ENCODE measurements at places on chromosomes 4 and X.

DNA sequence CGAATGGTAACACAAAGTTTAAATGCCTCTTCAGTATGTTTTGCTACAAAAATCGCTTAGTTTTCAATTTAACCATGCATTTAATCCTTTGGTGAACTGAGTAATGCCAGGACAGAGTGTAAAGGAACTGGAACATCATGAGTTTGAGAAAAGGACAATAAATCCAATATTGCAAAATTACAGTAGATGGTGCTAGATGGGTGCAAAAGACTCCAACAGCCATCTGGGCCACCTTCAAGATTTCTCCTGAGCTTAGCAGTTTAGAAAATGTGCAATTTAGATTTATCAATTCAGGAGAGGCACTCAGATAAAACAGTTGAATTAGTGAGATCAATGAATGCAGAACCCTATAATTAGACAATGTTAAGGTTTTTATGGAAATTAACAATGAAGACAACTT lies 33.2 kb upstream of the MID1IP1 start:
- no peak for DNase-seq

- DNase-seq = no peak
Measured at GRCh38 chrX:12896935-12897334, 9.5 kb upstream of the TLR8 start.

DNA sequence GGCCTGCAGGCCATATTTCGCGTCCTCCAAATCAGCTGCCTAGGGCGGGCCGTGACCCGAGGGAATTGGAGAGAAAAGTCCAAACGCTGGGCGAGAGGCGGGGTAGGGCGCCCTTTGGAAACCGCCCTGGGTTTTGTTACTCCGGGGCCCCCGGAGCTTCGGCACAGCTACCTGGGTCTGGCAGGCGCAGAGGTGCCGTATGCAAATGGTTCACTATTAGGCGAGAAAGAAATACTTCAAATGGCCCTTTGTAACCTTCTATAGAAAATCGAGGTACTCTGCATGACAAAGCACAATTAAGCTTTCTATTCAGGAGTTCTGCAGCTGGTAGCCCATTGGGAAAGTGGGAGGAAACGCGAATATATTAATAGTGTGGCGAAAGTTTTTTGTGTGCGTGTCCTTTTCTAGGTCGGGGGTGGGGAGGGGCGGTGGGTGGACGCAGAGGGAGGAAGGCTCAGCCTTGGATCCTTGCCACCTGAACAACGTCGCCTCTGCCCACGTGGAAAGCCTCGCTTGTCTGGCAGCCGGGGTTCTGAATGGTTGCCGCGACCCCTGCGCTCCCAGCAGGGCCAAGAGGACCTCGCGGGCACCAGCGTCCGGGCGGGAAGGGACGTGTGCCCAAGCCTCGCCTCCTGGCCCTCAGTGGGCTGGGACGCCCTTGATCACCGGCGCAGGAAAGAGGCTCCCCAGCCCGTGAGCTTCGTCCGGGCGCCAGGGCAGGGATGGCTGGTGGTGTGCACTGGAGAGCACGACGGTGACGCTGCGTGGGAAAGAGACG lies 9.5 kb downstream of the GSX2 start:
- DNase-seq = peak; percentile 4

- no peak for DNase-seq
Measured at GRCh38 chr4:4416981-4417380, 30.1 kb downstream of the NSG1 start.

- DNase-seq = no peak
Measured at GRCh38 chr4:39568805-39569204, 41.6 kb upstream of the UGDH start.

DNA sequence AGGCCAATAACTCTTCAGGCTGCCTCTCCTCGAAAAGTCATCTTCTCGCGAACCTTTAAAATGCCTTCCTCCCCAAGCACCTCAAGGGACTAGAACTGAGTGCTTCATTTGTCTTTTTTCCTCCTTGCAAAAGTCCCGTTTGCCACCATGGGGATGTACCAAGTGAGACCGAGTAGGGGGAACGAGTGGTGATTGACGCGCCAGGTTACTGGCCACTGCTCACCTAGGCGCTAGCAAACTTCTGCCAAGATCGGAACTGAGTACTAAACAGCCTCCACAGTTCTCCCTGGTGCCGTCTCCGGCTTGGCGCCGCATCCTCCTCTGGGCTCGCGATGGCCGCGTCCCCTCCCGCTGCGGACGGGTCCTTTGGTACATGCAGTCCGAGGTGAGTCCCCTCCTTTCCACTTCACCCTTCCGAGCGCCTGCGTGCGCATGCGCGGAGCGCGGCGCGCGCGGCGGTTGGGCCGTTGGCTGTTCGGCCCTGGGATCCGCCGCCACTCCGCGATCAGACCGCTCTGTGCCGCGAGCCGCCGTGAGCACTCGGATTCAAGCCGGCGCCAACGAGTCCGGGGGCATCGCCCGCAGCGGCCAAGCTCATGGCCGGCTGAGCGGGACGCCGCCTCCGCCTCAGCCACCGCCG lies at the start of gene CDK16:
TSS of gene CDK16 (plus strand) at position 402 of the 640 bp plus-strand sequence. CDS start 4,877 bp downstream, outside the sequence.
- DNase-seq = peak; percentile 75

DNA sequence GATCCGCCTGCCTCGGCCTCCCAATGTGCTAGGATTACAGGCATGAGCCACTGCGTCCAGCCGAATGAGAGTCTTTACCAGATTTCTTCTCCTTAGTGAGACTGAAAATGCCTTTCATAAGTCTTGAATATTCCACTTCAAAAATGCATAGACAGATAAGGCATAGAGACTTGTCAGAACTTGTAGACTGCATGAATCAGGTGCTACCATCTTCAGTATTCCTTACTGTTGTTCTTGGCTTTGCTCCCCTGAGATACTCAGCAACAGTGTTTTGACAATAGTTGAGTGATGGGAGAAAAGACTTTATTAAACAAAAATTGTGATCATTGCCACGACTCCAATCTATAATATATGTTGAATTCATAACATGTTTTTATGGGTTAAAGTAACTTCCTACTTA lies 11.0 kb downstream of the TKTL2 start:
- no peak for DNase-seq

- DNase-seq = no peak
Measured at GRCh38 chr4:183118141-183118540, 19.1 kb downstream of the WWC2 start.

GRCh38 chr4:101865501-101866062 lies 75.1 kb downstream of the BANK1 start:
- DNase-seq = no peak

- no peak for DNase-seq
Measured at GRCh38 chr4:105399532-105400161, 74.2 kb downstream of the PPA2 start.

- DNase-seq = no peak
Measured at GRCh38 chr4:112422644-112423043, 93.3 kb downstream of the NEUROG2 start.
